ENCODE measurements at places on chromosomes 6 and 20.

DNA sequence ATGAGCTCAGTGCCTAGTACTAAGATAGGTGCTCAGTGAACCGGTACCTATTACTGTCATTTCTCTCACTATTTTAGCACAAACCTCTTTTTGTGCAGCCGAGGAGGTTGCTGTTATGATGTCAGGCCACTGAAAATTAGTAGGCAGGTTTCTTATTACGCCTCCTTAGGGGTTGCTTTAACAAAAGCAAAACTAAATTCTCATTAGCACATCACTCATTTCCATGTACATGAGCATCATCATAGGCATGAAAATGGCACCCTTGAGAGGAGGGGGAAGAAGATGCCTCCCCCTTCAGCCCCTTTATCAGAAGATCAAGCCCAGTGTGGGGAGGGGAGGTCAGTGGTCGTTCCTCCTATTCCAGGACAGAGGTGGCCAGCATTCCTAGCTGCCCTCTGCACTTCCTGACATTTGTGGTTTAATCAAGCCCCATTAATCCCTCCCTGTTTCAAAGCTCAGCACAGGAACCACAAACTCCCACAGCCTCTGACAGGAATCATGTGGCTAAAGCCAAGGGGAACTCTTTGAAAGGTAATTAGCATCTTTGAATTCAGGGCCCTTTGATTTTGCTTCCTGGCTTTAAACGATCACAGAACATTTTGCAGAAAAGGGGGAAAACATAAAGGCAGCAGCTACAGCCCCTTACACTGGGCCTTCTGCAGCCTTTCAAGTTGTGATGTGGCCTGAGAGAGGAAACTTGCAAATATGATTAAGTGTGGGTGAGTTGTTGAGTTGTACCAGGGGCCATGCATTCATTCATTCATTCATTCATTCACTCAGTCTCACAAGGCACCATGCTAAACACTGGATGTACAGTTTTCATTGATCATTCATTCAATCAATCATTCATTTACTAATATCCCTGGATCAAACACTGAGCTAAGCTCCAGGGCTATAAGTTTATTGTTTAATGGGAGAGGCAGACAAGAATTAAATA is 31.9 kb upstream of the PSMF1 start:
- DNase-seq: no peak

GRCh38 chr6:12698298-12698697 is 18.3 kb upstream of the PHACTR1 start:
- DNase-seq: no peak

DNA sequence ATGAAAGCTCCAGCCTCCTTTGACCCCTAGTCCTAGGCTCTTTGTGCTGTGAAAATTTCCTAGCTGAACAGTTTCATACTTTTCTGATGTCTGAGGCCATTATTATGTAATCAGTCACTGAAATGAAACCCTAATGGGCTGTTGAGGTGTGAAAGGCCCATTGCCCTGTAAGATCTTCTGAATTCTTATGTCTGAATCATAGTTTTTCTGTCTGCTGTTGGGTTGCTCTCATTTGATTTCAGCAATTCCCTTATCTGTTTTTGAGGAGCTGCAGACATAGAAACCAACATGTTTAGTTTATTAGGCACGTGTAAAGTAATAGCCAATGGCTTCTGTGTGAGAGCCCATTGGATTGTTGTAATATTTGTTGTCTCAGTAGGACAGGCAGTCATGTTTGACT is 118.1 kb downstream of the EYA4 start:
- no peak for DNase-seq

DNA sequence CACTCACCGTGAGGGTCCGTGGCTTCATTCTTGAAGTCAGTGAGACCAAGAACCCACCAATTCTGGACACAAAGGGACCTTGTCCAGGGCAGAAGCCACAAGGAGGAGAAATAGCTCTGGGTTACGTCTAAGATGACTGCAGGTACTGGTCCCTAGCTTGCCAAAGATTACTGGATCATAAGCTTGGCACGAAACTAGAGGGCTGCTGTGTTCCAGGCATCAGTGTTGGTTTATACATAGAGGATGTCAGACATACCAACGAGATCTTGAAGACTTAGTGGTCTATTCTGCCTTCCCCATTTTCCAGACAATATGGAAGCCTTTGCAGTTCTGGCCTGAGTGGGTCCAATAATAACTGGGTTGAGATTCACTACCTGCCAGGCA is 175.7 kb downstream of the TBX18 start:
- DNase-seq: no peak

GRCh38 chr6:28003661-28004060 is 46.6 kb downstream of the OR2B6 start:
- DNase-seq: no peak

- no peak for DNase-seq
These were observed 35.7 kb downstream of the TFAP2C start for GRCh38 chr20:56664796-56665195.

DNA sequence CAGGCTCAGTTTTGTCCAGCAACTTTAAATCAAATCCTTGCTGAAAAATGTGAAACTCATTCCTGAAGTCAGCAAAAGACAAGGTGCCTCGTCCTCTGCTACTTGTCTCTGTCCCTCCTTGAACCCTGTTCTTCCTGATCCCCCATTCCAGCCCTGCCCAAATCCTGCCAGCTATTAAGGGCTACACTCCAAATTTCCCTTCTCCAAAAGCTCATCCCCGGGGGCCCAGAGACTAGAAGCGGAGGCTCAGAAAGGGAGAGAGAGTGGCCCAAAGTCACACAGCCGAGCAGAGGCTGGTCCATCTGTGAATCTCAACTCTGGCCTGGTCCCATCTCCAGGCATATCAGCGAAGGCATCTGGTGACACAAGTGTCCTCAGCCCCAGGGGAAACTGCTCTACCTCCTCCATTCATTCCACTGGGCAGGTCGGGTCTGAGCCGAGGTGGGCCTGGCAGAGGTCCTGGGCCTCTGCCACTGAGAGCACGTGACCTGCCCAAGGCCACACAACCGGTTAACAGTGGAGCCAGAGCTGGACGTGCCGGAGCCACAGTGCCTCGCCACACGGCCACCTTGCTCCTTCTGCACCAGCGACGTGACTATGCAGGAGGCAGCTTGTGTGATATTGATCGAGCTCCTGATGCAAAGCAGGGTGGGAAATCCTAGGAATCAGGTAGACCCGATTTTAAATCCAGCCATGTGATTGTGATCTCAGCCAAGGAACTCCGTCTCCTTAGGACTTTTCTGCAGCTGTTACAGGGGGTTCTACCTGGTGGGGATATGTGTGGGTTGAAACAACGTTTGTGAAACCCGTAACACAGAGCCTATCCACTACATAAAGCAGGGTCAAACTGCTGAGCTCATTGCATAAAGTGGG is 28.6 kb downstream of the NOL4L start:
- no peak for DNase-seq
